ENCODE measurements at places on chromosomes 4 and X.

- no peak for DNase-seq
These were observed 444.9 kb downstream of the RAPGEF2 start for GRCh38 chr4:159547645-159548308.

GRCh38 chr4:94256828-94257227, 49.2 kb downstream of the SMARCAD1 start:
- no peak for DNase-seq

- DNase-seq: no peak
These were observed 39.7 kb upstream of the SHOX start for GRCh38 chrX:590693-591404.

DNA sequence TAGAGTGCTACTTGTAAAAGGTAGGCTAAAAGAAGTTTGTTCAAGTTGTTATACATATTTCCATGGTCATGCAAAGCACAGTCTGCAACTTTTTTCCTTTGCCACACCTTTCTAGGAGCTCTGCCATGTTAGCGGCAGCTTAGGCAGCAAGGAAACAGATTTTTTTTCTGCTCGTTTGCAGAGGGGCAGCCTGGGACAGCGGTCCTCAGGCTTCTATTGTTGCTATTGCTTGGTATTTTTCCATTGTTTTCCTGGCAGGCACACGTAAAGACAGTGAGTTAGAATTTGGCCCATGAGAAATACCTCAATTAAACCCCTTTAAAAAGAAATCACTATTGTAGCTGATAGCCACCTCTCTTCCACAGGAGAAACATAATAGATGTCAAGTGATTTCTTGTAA, 391.4 kb downstream of the SH2D1A start:
- DNase-seq: no peak

GRCh38 chr4:7108660-7109059, 40.8 kb upstream of the GRPEL1 start:
- DNase-seq: no peak

DNA sequence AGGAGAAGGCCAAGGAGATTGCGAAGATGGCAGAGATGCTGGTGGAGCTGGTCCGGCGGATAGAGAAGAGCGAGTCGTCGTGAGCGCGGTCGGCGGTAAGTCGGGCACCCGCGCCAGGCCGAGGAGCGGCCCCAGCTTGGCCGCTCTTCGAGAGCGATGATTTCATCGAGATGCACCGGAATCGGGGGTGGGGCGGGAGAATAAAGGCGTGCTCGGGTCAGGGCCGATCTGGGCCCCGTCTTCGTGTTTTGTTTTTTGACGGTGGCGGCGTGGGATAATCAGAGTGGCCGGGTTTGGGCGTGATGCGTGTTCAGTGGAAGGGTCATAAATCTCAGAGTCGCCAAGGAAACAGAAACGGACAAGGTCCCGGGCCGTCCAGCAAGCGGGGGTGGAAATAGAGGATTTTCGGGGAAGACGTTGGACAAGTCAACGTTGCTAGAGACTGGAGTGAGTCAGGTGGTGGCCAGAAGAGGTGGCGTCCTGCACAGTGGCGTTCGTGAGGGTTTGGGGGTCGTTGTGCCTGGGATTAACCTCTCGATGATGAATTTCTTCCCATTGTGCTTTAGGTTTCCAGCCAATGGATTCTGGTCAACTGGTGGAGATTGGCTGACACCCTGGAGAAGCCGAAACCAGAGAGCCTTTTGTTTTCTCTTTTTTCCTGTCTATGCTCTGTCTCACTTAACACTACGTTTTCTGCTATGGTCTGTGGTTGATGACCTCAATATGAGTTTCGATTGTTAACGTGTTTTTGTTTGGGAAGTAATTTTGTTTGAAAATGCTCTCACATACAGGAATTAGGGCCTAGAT, 882 bp downstream of the MRFAP1 start:
- peak; percentile 39 for DNase-seq

DNA sequence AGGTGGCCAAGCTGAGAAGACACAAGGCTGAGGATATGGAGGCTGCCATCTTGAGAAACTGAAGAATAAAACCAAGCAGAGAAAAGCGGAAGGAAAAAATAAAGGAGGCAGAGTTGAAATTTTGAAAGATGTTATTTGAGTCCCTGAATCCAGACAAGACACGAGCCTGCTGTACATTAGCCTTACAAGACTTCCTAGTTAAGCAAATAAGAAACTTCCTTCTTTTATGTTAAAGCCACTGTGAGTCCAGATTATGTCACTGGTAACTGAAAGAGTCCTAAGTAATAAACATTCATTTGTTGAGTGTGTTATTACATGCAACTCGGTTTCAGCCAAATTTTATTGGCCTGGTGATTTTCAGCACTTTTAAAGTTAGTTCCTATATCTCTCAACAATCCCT, 30.4 kb downstream of the DRD5 start:
- no peak for DNase-seq

GRCh38 chr4:78693777-78694456, 82.2 kb upstream of the BMP2K start:
- no peak for DNase-seq

DNA sequence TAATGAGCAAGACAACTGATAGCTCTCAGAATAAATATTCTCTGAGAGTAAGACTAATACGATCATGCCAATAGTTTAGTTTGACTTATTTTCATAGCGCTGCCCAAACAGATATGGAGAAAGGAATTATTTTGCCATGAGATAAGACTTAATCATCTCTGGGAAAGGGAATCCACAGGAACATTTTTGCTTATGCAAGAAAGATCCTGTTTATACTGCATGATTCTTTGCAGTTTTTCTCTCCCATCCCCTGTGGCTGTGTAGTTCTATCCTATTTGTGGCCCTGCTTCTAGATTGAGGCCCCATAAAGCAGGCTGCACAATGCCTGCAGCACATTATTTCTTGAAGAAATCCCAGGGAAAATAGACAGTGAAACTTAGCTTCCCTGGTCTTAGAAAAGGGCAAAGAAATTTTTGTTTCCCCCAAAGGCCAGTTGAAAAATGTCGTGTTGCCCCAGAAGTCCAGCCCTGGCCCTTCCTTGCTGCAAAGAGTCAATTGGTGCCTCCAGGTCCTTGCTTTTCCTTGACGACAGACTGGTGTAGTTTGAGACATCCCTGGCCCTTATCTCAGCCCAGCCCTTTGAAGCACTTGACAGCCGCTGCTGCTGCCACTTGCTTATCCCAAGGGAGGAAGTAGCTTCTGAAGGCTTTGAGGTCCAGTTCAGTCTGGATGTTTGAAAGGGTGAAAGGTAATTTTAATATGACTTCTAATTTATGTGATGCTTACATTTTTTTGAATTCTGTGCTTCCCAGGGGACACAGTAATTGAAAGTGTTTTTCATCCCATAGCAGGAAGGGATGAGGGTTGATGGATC, 45.0 kb upstream of the SH3RF1 start:
- no peak for DNase-seq

- DNase-seq: no peak
These were observed 41.0 kb downstream of the GAB1 start for GRCh38 chr4:143377611-143378099.

DNA sequence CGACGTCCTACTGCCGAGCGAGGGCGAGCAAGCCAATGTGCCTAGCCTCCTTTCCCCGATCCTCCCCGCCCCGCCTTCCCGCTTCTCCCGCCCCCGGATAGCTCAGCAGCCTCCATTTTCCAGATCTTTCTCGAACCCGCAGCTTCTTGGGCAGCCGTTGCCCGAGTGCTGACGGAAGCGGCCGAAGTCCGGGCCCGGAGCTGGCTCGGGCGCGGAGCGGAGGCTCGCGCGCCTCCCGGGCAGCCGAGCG, 172 bp upstream of the HSPA4L start:
- DNase-seq: no peak

- no peak for DNase-seq
These were observed 116.2 kb upstream of the DCLK2 start for GRCh38 chr4:149961876-149962597.

- DNase-seq: no peak
These were observed at the start of gene ARHGEF38 for GRCh38 chr4:105551965-105552746. Gene ARHGEF38, plus strand, starts transcription at chr4:105552620. Its CDS starts 146 bp downstream, at chr4:105552766.

GRCh38 chrX:44228621-44229020, 114.9 kb downstream of the EFHC2 start:
- no peak for DNase-seq

- DNase-seq: no peak
These were observed 13.6 kb downstream of the RNF212 start for GRCh38 chr4:1099684-1100335.

DNA sequence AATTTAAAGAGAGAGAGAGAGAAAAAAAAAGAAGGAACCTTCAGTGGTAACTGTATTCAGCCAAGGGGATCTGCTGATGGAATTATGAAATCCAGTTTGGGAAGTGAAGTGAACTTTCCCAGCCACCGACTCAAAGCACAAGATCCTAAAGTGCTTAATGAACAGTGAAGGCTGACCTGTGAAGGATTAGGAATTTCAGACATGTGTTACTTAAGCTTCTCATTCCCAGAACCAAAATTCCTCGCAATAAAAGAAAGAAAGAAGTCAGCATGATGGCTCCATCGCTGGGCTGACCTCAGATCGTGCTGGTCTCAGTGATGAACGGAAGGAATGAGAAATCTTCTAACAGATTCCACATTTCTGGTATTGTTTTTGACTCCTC, 135.2 kb downstream of the ARSF start:
- no peak for DNase-seq

DNA sequence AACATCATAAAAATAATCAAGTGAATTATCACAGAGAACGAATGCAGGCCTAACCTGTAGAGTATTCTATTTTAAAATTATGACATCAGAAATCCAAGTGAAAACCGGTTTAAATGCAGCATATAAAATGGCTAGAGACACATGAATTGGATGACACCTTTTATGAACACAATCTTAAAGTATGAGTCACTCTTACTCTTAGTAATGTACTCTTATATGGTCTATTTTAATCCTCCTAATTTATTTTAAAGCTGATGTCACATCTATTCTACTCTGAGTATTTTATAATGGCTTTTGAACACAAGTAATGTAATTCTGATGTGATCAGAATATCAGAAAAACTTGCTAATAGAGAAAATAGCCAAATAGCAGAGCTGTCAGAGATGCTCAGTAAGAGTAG, 161.4 kb upstream of the RADX start:
- DNase-seq: no peak

- DNase-seq: no peak
These were observed 97.5 kb downstream of the KCTD8 start for GRCh38 chr4:44351069-44351468.

GRCh38 chrX:153601511-153602110, 2.7 kb upstream of the CCNQ start:
- DNase-seq: no peak

- no peak for DNase-seq
These were observed 485.5 kb downstream of the NAF1 start for GRCh38 chr4:162681212-162681611.

DNA sequence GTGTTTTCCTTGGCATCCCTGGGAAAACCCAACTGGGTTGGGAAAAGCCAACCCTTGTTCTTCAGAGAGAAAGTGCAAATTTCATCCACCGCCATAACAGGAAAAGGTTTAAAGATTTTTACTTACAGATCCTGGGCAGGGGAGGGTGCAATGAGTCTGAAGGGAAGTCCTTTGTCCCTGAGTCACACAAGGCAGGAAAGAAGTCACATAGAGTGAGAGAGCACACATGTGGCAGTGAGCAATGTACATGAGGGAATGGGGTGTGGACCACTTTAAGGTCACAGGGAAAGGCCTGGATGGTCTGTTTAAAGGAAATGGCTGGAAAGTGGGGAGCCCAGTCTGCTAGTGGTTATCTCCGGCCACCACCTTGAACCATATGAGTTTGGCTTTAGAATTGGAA, 248.9 kb downstream of the HS3ST1 start:
- DNase-seq: no peak

DNA sequence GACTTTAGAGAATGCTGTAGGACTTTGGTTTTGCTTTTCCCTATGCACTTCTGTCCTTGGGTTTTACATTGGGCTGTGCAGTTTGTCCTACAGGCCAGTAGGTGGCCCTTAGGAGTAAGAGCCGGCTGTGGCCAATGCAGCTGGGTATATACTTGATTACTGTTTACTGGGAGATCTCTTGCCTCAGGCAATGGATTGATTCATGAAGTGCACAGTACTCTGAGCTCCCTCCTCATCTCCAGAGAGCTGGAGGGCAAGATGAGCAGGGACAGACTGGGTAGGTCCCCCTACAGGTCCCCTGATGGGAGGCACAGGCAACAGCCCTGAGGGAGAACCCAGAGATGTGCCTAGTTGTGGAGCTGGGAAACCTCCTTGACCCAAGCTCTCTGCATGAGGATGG, 103.8 kb upstream of the QRFPR start:
- DNase-seq: no peak

GRCh38 chr4:163404580-163404979, 60.9 kb downstream of the NPY5R start:
- DNase-seq: no peak

DNA sequence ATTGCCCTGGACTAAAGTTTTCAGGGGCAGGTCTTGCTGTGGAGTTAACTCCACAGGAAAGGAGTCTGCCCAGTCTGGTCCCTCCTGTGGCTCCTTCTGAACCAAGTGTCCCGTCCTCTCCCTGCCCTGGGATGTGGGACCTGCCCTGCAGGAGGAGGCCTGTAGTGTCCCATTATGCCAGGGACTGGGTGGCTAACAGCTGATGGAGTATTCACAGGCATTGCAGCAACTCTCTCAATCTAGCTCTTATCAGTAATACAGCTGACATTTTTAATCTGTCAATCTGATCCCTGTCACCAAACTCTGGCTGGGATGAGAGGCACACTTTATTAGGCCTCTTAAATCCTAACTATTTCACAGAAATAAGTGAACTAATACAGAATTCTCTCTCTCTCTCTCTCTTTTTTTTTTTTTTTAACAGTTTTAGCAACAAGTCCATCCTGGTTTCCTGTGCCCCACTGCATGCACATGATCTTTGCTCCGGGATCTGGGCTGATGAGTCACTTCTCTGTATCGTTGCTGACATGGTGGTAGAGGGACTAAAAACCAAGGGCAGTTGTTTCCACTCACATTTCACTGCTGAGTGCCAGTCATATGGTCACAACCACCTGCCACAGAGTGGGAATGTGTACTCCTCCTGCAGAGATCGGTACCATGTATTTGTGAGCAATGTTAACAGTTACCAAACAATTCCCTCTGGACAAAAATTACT, 39.1 kb downstream of the HAND2 start:
- no peak for DNase-seq

GRCh38 chr4:1928356-1929239, 57.4 kb downstream of the NSD2 start:
- DNase-seq: no peak

DNA sequence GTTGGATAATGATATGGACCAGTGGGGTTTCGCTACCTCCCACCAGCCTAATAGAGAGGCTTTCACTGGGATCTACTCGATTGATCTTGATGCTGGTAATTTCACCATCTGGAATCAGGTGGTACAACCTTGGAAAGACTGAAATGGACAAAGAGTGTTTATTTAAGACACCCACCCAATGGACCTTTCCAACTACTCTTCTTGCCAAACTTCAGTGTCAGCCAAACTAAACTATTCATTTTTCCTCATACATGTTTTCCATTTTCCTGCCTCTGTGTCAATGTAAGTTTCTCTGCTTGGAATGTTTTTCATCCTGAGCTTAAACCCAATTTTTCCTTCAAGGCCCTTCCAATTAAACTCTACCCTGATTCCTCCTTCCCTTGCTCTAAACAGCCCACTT, 92.6 kb downstream of the LNX1 start:
- DNase-seq: no peak

Data from activated CD4-positive, alpha-beta T cell treated with anti-CD3 and anti-CD28 coated beads, Interleukin-2, amount 50 U/mL, for 4 hours (primary cell).